ENCODE measurements at places on chromosomes 13 and 19. TPM values are rescaled to one million over a fixed set of nuclear protein-coding genes. Genes with fewer than 3 reads are reported as not detected.

- DNase-seq: peak; percentile 5
Observed at GRCh38 chr19:23991170-23991569, 76.5 kb downstream of the ZNF726 start.

Gene GPR12
- 0.23 TPM for polyA plus RNA-seq

Gene SMIM24
- polyA plus RNA-seq: not detected

- peak; percentile 74 for DNase-seq
Observed at GRCh38 chr19:40596608-40597328, 4.4 kb upstream of the LTBP4 start.

- no peak for DNase-seq
Observed at GRCh38 chr13:73933795-73934194, 200.4 kb downstream of the KLF12 start.

DNA sequence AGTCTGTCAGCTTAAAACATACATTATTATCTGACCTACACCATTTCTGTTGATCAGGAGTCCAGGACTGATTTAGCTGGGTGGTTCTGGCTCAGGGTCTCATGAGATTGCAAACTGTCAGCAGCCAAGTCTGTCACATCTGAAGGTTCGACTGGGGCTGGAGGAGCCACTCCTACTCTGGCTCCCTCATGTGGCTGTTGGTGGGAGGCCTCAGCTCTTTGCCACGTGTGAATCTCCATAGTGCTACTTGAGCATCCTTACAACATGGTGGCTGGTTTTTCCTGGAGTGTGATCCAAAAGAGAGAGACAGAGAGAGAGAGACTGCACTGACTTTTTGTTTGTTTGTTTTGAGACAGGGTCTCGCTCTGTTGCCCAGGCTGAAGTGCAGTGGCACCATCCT is 63.6 kb upstream of the NFIC start:
- no peak for DNase-seq

- DNase-seq: no peak
Observed at GRCh38 chr19:55687281-55688201, 12.5 kb downstream of the EPN1 start.

- no peak for DNase-seq
Observed at GRCh38 chr13:111789011-111789410, 277.9 kb upstream of the SOX1 start.

Gene PNMA8A
- 43.2 TPM for polyA plus RNA-seq

GRCh38 chr19:33260628-33261418 is 35.2 kb upstream of the SLC7A10 start:
- no peak for DNase-seq

DNA sequence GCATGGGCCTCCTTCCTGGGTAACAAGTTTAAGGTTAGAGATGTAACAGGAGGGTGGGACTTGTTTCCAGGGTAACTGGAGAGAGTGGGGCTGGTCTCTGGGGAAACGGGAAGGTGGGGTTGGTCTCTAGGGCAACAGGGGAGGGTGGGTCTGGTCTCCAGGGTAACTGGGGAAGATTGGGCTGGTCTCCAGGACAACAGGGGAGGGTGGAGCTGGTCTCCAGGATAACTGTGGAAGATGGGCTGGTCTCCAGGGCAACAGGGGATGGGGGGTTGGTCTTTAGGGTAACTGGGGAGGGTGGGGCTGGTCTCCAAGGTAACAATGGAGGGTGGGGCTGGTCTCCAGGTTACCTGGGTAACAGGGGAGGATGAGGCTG is 36.5 kb downstream of the SPTBN4 start:
- no peak for DNase-seq

DNA sequence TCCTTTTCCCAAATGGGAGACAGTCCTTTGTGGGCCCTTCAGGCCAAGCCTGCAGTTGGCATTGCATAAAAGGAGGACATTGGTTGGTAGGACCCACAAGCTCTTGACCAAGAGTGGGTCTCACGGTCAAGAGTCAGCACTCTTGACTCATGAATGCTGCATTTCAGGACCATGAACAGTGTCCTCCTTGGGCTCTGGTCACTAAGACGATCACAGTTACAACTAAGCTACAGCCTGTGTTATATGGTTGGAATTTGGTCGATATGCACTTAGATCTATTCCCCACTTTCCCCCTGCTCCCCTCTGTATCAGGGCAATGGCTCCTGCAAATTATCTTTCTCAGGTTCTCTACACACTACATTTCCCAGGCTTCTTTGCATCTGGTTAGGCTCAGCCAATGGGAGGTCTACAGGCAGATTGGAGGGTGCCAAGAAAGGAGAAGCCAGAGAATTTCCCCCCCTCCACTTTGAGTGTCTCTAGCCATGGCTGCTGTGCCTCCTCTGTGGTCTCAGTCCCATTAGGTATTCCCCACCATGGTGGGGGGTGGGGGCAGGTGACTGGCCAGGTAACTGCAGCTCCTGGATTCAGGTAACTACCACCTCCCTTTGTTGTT is 3.1 kb upstream of the OLFM2 start:
- DNase-seq: no peak

GRCh38 chr19:28737021-28737895 is 475.7 kb downstream of the UQCRFS1 start:
- peak; percentile 43 for DNase-seq

Gene LYPD3
- 2.4 TPM for polyA plus RNA-seq

Measured in hindlimb muscle (tissue), 1 donor.